Stimulated activated CD8-positive, alpha-beta memory T cell treated with anti-CD3 and anti-CD28 coated beads, Interleukin-15, amount 100 ng/mL, for 48 hours (primary cell): ENCODE measurements at places on chromosomes 2 and 18.

DNA sequence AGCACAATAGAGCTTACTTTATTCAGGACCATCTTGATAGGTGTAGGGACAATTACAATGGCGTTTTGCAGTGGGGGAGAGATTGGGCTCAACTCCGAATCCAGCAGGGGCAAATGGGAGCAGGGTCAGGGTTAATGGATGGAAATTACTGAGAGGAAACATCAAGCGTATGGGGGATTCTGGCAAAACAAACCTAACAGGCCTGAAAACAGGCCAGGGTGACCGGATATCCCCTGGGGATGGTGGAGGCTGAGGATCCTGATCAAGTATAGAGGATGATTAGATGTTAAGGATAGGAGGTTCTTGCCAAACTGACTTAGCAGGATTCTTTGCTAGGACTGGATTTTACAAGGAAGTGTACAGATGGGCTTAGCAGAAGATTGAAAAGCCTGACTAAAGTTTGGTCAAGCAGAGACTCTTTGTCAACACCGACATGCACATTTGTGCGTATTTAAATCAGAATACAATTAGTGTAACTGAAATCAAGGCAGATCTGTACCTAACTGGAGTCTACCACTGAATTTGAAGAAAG lies 54.5 kb upstream of the GPR45 start:
- DNase-seq, result no peak

- DNase-seq, result no peak
These were observed 90.9 kb downstream of the PLA2R1 start for GRCh38 chr2:159971365-159972152.

DNA sequence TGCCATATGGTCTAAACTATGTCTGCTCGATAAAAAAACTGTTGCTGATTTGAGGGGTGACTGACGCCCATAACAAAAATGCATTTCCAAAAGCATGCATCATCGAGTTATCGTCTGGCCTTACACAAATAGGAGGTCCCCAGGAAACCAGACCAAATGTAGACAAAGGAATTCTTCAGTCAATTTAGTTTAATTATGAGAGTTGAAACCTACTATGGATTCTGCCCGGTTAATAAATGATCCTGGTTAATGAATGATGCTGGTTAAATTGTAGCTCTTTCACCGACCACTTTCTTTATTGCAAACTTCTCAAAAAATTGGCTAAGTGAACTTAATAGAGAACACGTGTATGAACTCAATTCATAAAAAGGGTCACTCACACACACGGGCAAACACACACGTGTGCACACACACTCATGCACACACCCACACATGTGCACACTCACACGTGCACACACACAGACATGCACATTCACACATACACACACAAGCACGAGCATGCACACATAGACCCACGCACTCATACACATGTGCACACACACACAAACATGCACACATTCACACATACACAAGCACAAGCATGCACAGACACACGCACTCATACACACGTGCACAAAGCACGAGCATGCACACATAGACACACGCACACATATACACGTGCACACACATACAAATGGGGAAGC lies 59.0 kb upstream of the SALL3 start:
- DNase-seq, result no peak

DNA sequence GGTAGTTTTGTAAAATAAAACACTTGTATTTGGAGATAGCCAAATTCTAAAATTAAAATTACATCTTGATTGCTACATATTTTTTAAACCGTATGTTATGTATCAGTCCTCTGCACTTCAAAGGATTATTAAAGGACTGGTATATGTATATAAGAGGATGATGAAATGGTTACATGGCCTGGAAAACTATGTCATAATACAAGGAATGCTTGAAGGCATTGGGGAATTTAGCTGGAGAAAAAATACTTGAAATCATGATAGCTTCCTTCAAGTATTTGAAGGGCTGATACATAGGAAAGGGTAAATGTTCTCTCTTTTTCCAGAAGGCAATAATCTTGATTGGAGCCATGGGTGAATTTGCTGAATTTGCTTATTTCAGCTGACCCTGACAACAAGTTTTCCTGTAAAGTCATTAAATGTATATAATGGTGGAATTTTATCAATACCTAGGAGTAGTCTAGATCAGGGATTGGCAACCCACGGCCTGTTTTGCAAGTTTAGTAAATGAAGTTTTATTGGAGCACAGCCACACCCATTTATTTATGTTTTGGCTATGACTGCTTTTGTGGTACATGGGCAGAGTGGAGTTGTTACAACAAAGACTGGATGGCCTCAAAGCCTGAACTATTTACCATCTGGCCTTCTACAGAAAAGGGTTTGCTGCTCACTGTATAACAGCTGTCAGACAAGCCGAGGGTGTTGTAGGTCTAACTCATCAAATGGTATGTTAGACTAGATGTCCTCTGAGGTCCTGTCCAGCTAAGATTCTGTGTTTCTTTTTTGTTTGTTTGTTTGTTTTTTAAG lies 34.4 kb downstream of the ACYP2 start:
- no peak for DNase-seq

DNA sequence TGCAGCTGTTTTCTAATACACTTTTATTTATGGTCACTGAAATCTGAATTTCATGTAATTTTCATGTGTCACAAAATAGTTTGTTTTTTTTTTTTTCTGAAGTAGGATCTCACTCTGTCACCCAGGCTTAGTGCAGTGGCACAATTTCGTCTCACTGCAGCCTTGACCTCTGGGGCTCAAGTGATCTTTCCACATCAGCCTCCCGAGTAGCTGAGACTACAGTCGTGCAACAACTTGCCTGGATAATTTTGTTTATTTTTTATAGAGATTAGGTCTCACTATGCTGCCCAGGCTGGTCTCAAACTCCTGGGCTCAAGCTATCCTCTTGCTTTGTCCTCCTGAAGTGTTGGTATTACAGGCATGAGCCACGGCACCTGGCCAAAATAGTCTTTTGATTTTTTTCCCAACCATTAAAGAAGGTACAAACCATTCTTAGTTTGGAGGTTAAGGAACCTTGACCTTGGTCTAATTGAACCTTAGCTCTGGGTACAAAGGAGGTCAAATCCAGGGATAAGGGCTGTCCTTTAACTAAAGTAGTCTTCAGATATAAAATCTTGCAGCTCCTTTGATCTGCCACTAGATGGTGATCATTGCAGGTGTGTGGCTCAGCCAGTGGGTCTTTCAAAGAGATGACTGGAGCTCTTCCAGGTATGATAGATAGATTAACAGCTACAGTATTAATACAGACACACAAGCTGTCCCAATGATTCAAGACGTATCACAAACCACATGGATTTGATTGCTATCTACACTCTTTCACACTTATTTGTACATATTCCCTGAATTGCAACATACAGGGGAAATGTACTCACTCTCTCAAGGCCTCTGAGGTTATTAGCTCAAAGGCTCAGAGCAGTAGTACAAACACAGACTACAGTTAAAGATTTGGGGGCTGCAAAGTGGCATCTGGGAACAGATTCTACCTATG lies 4.7 kb upstream of the KRCC1 start:
- DNase-seq, result no peak

- no peak for DNase-seq
These were observed 1.3 kb downstream of the R3HDM1 start for GRCh38 chr2:135532581-135532980.

- DNase-seq, result peak; percentile 32
These were observed 32.5 kb upstream of the CD28 start for GRCh38 chr2:203673933-203674332.

GRCh38 chr2:124319577-124319976 lies 294.5 kb downstream of the CNTNAP5 start:
- no peak for DNase-seq

- DNase-seq, result no peak
These were observed 25.6 kb upstream of the PTMA start for GRCh38 chr2:231682603-231683291.

GRCh38 chr2:157487747-157488146 lies 43.9 kb upstream of the CYTIP start:
- DNase-seq, result no peak

- DNase-seq, result no peak
These were observed 289.7 kb downstream of the DYSF start for GRCh38 chr2:71742953-71743601.

GRCh38 chr2:143344780-143345179 lies 215.6 kb downstream of the ARHGAP15 start:
- DNase-seq, result no peak

GRCh38 chr18:27577752-27578151 lies 392.6 kb upstream of the CHST9 start:
- DNase-seq, result no peak

DNA sequence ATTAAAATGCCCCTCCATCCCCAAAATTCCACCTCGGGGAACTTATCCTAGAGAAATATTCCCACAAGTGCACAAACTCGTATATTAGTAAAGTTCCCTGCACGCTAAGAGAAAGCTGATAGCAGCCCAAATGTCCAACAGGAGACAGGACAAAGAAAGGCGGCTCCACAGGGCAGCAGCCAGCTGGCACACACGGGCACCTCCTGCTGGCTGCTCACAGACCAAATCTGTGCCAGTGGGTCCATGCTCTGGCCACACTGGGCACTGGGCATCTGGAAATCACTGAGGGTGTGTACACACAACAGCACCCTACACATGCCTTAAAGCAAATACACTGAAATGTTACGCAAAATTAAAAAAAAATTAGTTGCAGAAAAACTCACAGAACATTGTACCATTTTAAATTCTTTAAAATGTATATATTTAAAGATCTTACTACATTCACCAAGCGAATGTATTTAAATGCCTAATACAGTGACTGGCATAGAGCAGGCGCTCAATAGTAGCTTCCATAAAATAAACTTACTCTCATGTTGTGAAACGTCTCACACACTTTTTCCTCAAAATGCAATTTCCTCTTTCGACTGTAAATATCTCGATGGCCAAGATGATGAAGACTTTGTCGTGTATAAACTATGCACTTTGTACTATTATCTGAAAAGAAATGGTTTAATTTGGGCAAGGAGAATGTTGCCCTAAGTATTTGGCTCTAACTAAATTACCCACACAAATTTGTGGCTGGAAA lies 19.4 kb downstream of the ZNF516 start:
- no peak for DNase-seq

DNA sequence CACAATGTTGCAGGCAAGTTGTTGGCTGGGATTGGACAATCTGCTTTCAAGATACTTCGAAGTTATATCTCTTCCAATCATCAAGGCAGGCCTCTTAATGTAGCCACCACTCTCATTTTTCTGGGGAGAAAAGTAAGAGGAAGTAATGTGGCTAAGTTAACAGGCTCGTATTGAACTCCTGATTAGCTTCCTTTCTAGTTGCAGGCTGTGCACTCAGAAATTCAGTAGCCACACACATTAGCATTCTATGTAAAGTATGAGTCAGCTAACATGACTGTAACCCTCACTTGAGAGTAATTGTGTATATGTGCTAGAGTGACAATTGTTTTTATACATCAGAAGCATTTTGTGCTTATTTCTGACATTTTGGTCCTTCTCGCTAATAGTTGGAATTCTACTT lies 3.3 kb downstream of the TWSG1 start:
- no peak for DNase-seq

- no peak for DNase-seq
These were observed 118.1 kb upstream of the ARL5A start for GRCh38 chr2:151946250-151946884.

GRCh38 chr18:3067722-3068121 lies 54.8 kb upstream of the LPIN2 start:
- DNase-seq, result no peak

GRCh38 chr2:171434013-171434989 lies at the start of gene DCAF17:
Gene DCAF17, plus strand, starts transcription at chr2:171434226. Its CDS starts 352 bp downstream, at chr2:171434578.
- DNase-seq, result peak; percentile 97

DNA sequence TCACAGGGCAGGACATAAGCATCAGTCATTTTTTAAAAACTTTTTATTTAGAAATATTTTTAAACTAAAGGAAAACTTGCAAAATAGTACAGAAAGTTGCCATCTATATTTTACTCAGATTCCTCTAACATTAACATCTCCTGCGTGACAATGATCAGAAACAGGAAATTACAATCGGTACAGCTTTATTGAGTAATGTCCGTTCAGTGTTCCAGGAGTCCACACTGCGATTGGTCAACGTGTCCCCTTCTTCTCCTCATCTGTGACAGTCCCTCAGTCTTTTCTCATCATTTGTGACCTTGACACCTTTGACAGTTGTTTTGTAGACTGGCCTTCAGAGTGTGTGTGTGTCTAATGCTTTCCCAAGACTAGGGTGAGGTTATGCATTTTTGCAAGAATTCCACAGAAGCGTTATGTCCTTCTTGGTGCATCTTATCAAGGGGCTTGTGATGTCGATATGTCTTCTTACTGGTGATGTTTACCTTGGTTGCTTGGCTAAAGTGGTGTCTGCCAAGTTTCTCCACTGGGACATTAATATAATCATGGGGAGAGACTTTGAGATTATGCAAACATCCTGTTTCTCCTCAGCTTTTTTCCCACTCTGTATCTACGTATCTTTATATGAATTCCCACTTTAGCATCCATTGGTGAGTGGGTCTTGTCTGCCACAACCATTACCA lies 21.4 kb upstream of the TMEM177 start:
- no peak for DNase-seq

DNA sequence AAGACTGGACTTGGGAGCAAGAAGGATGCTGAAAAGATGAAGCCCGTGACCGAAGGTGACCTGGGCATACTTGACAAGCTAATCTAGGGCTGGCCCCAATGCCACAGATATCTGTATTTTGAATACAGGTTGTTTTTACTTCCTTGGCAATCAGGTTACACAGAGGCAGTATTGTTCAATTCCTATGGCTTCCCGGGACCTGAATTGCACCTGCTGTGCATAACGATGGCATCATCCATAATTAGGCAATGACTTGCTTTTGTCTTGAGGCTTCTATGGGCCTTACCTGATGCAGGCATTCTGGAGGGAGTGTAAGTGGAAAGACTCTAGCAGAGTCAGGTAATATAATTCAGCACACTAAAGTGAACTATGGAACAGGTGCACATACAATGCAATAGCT lies 60.6 kb upstream of the CUL3 start:
- DNase-seq, result no peak

DNA sequence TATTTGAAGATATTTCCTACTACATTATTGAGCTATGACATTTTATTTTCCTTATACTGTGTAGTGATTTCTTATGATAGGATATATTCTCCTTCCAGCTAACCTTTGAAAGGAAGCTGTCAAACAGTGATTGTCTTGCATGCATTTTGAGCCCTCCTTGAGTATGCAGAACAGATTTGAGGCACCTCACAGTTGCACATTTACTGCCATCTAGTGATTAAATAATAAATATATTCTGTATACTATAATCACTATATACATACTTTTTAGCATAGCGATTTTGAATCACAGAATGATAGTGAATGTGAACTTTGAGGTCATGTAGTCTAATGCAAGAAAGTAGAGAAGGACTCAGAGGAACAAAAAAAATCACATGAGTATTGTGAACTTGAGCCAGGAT lies 268.4 kb upstream of the CDH19 start:
- no peak for DNase-seq

DNA sequence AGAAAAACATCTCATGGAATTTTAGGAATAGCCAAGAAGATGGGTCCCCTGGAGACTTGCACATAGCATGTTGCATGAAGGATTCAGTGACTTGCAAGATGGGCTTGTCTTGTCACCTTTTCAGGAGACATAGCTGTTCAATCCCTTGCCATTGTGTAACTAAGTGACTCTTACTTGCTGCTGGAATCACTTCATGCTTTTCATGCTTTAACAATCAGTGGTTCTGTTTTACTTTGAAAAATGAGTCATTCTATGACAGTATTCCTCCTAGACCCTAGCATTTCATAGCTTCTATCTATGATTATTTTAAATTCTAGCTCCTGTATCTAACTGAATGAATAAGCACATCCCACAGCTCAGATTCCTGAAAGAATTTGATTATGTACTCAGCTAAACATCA lies 2.8 kb downstream of the KYNU start:
- DNase-seq, result no peak
